ENCODE measurements at places on chromosomes 5 and 9.

DNA sequence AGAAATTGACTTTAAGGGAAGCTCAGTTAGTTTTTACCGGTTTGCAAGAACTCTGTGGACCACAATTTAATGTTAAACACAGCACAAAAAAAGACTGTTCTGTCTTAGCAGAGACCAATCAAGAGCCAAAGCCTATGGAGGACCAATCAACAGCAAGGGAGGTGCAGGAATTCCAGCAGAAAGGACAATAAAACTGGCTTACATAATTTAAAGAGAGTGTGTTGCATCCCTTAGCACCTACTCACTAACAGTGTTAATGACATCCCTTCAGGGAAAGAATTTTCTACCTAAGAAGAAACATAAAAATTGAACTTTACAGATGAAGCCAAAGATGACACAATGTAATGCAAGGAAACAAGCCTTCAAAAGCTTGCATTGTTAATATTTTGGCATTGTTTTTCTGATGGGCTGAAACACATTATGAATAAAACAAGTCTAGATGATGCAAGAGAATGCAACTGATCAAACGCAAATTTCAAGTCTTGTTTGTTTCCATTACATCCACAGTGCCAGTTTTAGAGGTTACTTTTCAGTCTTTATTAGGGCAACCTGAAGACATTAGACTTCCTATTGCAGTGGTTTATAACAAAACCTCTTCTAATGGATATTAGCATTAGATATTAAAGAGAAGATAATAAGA, 111.3 kb upstream of the FST start:
- DNase-seq: no peak

DNA sequence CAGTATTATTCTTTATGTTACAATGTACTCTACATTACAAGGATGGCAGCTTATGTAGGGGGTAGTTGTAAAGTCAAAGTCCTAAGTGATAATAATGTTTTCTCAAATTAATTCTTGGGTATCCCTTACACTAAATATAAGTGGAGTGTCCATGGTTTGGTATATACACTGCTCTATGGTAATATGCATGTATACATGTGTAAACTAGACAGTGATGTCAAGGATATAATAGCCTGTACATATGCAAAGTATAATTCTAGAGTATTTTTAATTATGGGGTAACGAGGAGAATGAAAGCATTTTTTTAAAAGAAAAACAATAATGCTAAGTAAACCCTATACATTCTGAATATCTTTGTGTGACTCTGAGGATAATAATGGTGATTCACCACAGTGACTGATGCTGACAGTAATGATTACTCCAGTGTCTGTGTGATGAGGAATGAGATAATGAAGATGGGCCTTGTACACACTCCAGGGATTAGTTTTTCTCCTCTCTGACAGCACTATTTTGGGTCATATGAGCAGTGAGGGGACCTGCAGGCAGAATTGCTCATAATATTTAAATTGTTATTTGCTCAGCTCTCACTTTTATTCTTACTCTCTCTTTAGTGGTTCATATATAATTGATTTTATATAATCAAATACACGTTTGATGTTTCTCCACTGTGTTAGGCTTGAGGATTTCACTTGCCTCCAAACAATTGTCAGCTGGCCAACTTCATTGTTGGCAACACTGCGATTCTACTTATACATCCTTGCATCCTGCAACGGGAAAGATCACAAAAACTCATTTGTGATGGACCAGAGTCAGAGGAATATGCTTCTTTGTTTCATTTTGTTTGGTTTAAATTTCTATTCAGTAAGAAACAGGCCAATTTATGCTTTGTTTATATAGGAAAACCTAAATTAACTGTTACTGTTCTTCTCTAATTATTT, 88.2 kb downstream of the NREP start:
- no peak for DNase-seq

GRCh38 chr5:103502662-103503061, 59.9 kb downstream of the NUDT12 start:
- no peak for DNase-seq

DNA sequence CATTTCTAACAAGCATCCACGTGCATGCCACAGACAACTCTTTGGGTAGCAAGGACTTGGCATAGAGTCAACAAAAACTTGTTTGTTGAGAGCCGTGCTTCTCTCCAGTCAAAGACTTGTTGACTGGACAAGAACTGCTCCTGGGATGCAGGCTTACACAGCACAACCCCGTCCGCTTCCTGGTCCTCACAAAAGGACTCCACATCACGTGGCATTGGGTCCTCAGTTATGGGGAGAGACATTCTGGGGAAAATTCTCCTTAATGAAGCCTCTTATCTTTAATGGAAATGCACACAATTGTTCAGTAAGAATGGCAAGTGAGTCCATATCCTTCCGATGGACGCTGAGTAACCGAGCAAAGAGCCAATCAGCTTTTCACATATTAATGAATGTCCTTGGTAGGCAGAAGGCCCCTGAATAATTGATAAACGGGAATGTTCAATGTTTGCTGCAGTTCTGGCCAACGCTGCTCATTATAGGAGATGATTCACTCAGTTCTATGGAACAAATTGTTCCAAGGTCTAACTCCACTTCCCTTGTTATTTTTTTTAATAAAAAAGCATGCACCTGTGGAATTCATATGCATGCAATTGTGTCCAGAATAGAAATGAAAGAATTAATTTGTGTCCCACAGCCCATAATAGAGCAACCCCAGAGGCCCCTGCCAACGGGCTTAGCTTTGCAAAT, 97.0 kb upstream of the ZNF366 start:
- no peak for DNase-seq

- no peak for DNase-seq
These were observed 286.4 kb upstream of the ISL1 start for GRCh38 chr5:51096859-51097258.

DNA sequence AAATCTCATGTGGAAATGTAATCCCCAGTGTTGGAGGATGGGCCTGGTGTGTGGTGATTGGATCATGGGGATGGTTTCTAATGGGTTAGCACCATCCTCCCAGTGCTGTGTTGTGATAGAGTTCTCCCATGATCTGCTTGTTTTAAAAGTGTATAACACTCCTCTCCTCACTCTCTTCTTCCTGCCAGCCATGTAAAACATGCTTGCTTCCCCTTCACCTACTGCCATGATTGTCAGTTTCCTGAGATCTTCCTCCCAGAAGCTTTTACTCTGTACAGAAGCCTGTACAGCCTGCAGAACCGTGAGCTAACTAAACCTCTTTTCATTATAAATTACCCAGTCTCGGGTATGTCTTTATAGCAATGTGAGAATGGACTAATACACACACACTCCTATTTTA, 499.1 kb downstream of the RASEF start:
- no peak for DNase-seq

DNA sequence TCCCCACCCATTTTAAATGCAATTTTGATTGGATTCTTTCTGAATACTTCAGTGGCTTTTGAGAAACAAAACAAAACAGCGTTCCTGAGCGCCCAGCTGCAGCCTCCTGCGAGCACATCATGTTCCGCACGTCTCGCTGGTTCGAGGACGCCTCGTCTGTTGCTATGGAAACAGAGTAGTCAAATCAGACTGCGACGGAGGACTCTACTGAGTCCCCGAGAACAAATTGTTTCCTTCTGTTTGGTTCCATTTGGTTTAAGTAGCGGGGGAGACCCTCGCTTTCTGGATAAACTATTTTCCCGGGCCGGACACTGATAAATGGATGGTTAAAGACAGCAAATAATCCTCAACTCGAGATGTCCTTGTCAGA, 69.0 kb downstream of the SLC28A3 start:
- peak; percentile 21 for DNase-seq

GRCh38 chr5:143244000-143244736, 159.3 kb downstream of the NR3C1 start:
- DNase-seq: no peak

GRCh38 chr9:133003671-133004090, 25.2 kb downstream of the GFI1B start:
- DNase-seq: no peak

DNA sequence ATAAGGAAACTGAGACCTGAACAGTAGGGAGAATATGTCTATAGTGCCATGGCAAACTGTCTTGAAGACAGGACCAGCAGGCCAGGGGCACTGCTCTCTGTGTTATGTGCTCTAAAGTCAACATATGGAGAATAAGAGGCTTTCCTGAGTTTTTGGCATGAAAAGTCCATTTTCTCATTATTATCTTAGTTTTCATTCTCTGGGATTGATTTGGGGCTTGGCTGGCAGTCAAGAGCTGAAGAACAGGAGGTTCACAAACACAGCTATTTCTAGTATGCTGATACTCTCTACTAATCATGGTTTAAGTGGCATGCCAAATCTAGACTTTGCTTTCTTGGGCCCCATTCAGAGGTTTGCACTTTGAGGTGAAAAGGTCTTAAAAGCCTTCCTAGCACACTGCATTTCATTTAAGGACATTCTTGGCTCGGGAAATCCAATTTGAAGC, 404.4 kb downstream of the ZNF608 start:
- DNase-seq: no peak

GRCh38 chr9:89592963-89593726, 11.7 kb upstream of the GADD45G start:
- DNase-seq: no peak

DNA sequence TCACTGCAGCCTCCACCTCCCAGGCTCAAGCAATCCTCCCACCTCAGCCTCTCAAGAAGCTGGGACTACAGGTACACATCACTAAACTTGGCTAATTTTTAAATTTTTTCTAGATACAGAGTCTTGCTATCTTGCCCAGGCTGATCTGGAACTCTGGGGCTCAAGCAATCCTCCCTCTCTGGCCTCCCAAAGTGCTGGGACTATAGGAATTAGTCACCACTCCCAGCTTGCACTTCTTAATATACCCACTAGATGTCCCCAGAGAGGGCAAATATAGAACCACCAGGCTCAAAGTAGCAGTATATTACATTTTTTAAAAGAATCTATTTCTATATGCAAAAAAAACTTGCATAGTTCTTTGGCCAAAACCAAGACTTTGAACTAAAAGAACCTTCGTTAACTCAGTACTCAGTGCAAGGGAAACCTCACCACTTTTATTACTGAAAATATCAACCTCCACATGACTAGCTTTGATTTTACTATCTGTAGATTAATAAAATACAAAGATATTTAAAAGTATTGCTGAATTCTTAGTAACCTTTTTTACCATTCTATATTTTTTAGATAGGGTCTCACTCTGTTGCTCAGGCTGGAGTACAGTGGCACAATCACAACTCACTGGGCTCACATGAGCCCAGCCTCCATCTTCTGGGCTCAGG, 25.8 kb upstream of the HSD17B3 start:
- peak; percentile 55 for DNase-seq

DNA sequence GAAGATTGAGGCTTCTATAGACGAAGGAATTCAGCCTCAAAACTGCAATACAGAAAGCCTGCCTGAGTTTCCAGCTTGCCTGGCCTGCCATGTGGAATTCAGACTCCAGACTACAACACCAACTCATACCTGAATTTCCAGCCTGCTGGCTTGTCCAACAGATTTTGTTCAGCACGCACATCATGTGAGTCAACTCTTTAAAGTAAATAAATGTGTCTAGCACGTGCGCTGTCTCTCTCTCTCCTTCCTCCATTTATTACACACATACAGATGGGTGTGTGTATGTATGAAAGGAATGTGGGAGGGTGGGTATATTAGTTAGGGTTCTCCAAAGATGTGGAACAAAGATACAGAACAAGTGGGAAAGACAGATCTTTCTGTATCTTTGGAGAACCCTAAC, 82.4 kb upstream of the TAS2R1 start:
- no peak for DNase-seq

DNA sequence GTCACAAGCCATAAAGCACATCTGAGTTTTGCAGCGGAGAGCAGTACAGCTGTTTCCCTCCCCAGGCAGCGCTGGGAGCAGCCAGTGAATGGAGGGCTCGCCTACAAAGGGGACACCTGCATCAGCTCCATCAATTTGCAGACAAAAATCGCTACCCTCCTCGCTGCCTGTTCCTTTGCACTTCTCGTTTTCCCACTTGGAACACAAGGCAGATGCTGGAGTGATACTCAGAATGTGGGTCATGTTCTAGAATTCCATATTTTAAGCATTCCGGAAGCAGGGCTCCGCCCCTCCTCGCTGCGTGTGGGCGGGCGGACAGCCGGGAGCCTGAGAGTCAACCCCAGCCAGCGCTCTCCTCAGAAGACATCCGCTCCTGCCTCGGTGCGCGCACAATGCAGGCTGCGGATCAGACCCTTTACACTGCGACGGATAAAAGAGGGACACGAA, 92.1 kb downstream of the LMNB1 start:
- DNase-seq: peak; percentile 5

DNA sequence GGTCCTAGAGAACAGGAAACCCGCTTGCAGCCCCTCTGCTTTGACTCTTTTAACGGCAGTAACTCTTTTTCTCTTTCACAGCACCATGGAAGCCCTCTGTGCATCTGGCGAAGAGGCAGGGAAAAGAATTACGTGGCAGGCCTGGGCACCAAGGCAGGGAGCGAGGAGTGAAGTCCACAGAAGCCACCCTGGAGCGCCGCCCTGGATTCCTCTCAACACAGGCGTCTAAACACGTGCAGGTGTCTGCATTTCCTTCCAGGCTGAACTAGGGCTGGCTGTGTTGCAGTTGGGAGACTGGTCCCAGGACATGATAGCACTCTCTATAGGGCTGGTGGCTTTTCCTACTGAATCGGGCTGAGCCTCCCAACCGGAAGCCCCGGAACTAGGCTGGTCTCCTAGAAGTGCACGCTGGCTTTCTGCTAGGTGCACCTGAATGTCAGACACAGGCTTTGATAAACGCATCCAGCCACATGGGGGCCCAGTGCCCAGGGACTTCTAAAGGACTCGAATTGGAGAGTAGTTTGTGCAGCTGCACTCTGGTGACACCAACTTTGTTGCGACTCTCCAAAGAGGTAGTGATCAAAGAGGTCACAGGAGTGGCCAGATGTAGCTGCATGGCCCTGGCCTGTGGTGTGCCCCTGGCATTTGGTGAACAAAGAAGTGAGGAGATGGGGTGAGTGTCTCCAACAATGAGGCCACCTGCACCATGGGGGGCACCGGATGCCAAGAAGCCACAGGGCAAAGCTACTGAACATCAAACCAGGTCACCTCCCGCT, 54.5 kb downstream of the AK8 start:
- DNase-seq: no peak

DNA sequence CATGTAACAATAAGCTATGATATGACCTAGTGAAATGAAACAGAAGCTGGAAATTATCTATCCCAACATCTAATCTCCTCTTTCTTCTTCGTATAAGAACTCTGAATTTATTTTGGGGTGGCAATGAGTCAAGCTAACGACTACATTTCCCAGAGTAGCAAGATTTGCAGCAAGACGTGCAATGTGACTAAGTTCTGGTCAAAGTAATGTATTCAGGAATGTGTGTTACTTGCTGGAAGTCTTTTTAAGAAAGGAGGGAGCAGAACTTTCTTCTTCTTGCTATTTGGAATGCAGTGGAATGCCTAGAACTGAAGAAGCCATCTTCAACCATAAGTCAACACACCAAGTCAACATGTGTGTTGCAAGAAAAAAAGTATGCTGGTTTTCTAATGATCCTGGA, 406.6 kb upstream of the MEF2C start:
- no peak for DNase-seq

GRCh38 chr5:123398058-123398733, 25.0 kb downstream of the CEP120 start:
- DNase-seq: no peak
